ENCODE measurements at places on chromosomes 2 and 18. TPM values are rescaled to one million over a fixed set of nuclear protein-coding genes. Genes with fewer than 3 reads are reported as not detected.

SERPINB11 gene
- total RNA-seq: not detected

KCNF1 gene
- total RNA-seq: not detected

GPR39 gene
- 7.3 TPM for total RNA-seq

EVX2 gene
- not detected for total RNA-seq

B3GNT7 gene
- total RNA-seq: 22.1 TPM

BCL2L11 gene
- 10.9 TPM for total RNA-seq

ZNF804A gene
- total RNA-seq: not detected

KCNJ13 gene
- total RNA-seq: not detected

COX5B gene
- total RNA-seq: 202 TPM

IL37 gene
- total RNA-seq: not detected

RESP18 gene
- total RNA-seq: not detected

ADAM23 gene
- 0.26 TPM for total RNA-seq

COL4A3 gene
- total RNA-seq: 1.6 TPM

DHRS9 gene
- total RNA-seq: not detected
